ENCODE measurements at places on chromosomes 2 and 18. TPM values are rescaled to one million over a fixed set of nuclear protein-coding genes. Genes with fewer than 3 reads are reported as not detected.

DNA sequence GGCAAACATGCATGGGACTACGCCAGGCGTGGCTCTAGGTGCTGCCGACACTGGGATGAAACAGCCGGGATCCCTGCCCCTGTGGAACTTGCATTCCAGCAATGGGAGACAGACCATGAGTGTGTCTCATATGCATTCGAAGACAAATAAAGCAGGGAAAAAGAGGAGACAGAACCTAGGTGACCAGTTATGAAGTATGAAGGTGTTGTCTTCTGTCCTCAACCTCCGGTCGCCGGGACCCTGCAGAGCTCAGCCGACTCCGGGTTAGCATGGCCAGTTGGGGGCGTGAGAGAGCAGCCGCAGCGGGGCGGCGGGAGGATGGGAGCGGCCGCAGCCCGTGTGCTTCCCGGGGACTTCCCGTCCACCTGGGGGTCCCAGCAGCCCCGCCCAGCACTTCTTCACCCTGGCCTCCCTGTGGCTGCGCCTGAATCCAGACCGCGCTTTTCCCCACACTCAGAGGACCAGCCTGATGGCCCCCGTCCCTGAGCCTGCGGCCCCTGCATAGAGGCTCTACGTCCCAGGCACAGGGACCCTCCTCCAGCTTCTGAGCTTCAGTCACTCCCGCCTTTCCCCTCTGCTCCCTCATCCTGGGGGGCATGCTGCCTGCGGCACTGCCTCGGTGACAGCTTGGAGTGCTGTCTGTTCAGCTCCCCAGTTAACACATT is 11.4 kb downstream of the ID2 start:
- H3K4me3 ChIP-seq: no peak overlapping the region
- H3K36me3 ChIP-seq: no peaks in the 10 kb centered on the region
- peak; percentile 70 for DNase-seq
- peaks cover 17% of the 10 kb centered on the region for H3K4me1 ChIP-seq
- no peaks in the 10 kb centered on the region for H3K27me3 ChIP-seq

Gene AQP4
- total RNA-seq: 0.18 TPM

Gene SERPINB10
- total RNA-seq: not detected

Gene EN1
- total RNA-seq: 2.0 TPM

Data from K562 (cell line).